Activated CD4-positive, alpha-beta T cell treated with anti-CD3 and anti-CD28 coated beads, Interleukin-2, Interleukin-6, amounts not matched to agents 100 ng/mL and 50 ng/mL, durations not matched to agents 16 hours and 8 hours (primary cell): ENCODE measurements at places on chromosomes 5 and 9.

DNA sequence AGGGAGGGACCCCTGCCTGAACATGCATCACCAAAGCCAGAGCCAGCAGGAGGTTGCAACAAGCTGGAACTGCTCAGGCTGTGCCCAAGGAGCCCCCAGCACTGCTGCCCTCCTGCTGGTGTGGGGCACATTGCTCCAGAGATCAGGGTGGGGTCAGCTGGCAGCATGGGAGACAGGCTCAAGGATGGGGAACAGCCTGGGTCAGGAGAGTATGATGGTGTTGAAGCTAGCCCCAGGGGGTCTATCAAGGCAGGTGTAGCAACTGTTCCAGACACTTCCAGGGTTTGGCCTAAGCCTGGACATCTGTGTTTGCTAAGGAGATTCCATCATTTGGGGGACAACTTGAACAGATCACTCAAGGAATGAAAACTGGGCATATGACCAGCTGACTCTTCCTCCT lies 133.1 kb downstream of the ATPSCKMT start:
- no peak for DNase-seq

DNA sequence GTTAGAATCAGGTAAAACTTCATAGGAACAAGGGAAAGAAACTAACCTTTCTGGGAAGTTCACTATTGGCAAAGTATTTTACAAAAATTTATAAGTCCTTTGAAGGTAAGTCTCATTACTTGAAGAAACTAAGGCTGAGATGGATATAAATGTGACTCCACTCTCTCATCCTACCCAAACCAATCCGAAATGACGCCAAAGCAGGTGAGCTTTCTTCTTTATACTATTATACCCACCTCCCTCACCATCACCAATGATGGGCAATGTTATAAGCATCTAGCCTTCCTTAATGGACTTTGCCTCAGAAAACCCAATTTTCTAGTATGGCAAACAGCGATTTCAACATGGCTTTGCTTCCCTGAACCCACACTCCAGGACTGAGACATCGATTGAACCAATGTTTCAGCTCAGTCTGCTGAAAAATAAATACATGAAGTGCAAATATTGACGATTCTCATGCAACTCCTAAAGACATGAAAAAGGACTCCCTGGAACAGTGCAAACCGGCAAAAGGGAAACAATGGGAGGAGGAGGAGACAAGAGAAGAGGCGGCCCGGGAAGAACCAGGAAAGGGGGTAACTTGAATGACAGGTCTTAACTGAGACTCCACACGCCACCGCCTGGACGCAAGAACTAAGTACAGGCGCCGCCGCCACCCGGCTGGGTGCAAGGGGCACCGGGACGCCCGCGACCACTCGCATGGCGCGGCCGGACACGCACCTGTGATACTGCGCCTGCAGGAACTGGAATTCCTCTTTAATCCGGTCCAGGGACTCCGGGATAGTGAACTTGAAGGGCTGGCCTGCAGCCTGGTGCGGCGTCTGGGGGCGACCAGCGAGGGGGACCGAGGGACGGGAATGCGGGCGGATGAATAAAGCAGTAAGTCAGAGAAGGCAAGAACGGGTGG lies 2.5 kb downstream of the TLE1 start:
- peak; percentile 13 for DNase-seq

DNA sequence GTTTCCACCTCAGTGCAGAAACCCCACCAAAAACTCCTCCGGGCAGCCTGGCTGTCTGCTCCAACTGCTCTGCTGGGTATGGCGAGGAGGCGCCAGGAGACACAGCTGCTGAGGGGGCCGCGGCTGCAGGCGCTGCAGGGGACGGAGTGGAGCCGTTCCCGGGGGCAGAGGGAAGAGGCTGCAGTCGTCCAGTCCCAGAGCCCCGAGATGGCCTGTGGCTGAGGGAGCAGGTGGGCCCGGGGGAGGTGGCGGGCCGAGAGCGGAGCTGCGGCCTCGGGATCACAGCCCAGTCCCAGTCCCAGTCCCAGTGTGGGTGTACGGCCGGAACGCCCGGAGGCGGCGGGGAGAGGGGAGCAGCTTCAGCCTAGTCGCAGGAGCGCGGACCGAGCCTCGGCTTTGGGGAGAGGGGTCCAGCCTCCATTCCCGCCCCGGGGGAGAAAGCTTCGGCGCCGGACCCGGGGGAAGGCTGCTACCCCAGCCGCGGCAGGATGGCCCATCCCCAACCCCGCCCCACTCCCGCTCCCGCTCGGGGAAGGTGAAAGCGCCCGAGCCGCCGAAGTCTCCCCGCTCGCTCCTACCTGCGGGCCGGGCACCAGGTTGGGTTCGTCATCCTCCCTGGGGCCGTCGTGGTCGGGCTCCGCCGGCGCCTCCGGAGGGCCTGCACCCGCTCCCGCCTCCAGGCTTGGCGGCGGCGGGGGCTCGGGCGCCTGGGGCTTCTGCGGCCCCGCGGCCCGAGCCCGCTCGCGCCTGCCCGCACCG lies 513 bp downstream of the FAM193B start:
- peak; percentile 51 for DNase-seq

DNA sequence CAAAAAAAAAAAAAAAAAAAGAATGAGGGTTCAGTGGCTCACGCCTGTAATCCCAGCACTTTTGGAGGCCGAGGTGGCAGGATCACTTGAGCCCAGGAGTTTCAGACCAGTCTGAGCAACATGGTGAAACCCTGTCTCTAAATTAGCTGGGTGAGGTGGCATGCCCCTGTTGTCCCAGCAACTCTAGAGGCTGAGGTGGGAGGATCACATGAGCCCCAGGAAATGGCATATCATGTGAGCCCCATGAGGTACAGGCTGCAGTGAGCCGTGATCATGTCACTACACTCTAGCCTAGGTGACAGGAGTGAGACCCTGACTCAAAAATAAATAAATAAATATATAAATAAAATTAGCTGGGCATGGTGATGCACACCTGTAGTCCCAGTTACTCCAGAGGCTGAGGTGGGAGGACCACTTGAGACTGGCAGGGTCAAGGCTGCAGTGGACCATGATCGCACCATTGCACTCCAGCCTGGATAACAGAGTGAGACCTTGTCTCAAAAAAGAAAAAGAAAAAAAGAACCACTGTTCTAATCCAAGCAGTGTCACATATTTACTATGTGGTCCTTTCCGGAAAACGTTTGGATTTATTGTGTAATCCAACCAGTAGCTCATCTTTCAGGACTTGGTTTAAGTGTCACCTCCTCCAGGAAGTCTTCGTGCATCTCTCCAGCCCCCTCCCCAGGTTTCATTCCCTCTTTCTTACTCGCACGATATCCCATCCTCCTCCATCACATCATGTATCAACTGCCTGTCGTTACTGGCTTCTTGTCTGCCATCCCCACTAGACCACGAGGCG lies 12.3 kb upstream of the SPOUT1 start:
- no peak for DNase-seq
